ENCODE measurements at places on chromosomes 11 and 22. TPM values are rescaled to one million over a fixed set of nuclear protein-coding genes. Genes with fewer than 3 reads are reported as not detected.

C11orf21 gene
- total RNA-seq: 1.6 TPM

RIMBP3C gene
- 0.26 TPM for total RNA-seq

OR2D2 gene
- total RNA-seq: not detected

B3GAT1 gene
- 0.20 TPM for total RNA-seq

PNPLA5 gene
- total RNA-seq: not detected

PGA4 gene
- total RNA-seq: not detected

NXPE2 gene
- total RNA-seq: not detected

TRIM49 gene
- total RNA-seq: not detected

MMP1 gene
- total RNA-seq: 99.4 TPM

FADS2 gene
- 34.5 TPM for total RNA-seq

GSTT2B gene
- 16.2 TPM for total RNA-seq

GLB1L2 gene
- 8.8 TPM for total RNA-seq

DNA sequence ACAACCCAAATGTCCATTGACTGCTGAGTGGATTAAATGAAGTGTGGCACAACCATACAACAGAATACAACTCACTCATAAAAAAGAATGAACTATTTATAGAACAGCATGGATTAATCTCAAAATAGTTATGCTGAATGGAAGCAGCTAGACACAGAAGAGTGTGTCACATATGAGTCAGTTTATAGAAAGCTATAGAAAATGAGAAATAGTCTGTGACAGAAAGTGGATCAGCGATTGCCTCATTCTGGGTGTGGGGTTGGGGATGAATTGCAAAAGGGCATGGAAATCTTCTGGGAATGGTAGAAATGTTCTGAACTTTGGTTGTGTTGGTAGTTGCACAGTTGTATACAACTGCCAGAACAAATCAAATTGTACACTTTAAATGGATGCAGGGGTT is 37.4 kb downstream of the PRR5L start:
- DNase-seq: no peak

DNA sequence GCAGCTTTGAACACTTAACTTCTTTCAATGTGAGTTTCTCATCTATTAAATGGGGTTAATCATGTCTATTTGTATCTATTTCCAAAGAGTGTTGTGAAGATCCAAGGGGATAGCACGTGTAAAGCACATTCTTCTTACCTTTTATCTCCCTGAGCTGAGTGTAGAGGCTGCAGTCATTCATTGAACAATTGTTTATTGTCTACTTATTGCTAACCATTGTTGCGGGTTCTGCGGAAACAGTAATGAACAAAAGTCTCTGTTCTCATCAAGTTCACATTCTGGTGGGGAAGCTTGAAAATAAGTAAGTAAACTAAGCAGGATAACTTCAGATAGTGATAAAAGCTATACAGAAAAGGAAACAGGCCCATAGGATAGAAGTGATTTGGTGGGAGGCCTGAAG is 27.4 kb upstream of the PLET1 start:
- DNase-seq: no peak

DNA sequence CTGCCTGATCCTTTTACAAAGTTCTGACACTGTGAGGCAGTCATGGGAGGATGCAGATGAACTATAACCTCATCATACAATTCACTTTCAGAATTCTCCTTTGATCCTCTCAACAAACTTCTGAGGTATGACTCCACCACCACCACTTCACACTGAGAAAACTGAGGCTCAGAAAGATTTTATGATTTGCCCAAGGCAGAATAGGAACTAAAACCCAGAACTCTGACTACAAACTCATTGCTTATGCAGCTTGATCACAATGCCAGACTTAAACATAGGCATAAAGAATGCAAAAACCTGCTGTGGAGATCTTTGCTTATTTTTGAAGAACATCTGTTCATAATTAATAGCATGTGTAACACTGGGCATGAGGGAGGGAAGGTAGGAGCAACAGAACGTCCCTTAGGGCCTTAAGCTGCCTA is 20.4 kb downstream of the FAM168A start:
- no peak for DNase-seq

GRCh38 chr11:129728581-129728980 is 87.1 kb upstream of the TMEM45B start:
- peak; percentile 28 for DNase-seq

DNA sequence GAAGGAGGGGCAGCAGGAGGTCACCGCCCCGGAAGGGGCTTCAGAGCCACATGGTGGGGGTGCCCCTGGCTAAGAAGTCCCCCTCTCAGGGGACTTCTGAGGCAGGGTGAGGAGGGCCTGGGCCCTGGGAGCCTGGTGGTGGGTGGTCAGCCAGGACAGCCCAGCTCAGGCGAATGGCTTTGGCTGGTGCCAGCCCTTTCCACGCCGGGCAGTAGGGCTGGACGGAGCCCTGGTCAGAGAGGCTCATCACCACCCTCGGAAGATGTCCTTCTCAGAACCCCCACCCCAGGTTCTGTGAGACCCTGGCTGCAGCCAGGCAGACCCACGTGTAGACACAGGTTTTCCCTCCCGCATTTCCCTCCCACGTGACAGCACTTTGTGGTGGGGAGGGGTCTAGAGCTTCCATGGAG is 35.9 kb downstream of the OSBPL5 start:
- no peak for DNase-seq

DNA sequence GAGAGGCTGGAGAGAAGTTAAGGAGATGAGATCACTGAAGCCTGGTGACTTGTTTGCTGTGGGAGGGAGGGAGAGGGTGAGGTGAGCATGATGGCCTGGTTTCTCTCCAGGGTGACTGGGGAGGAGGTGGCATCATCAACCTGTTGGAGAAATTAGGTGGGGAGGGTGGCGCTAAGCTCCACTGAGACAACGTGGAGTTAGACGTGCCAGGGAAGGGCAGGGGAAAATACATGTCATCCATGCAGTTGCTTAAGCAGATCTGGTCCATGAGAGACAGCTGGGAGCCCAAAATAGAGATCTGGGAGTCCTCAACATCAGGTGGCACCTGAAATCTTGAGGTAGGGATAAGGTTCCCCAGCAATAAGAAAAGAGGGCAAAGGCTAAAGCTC is 9.3 kb upstream of the MAFF start:
- no peak for DNase-seq

- DNase-seq: no peak
Observed at GRCh38 chr11:126063507-126063852, 814 bp upstream of the CDON start.

- no peak for DNase-seq
Observed at GRCh38 chr11:134407321-134407828, 4.7 kb downstream of the B3GAT1 start.

DNA sequence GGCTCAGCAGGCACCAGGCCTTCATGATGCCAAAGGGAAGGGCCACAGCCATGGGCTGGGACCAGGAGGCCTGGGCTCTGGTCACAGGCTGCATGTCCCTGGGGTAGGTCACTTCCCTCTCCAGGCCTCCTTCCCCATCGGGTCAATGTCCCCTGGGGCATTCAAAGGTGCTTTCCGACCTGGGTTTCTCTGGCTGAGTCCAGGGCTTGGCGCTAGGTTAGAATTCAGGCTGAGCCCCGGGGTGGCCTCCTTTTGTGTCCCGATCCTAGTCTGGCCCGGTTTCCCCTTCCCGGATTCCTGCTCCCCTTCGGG is 12.2 kb downstream of the MAFF start:
- DNase-seq: no peak

GRCh38 chr11:71946144-71946571 is 17.3 kb downstream of the RNF121 start:
- DNase-seq: no peak

GRCh38 chr11:9530020-9530621 is 43.3 kb upstream of the WEE1 start:
- DNase-seq: no peak

DNA sequence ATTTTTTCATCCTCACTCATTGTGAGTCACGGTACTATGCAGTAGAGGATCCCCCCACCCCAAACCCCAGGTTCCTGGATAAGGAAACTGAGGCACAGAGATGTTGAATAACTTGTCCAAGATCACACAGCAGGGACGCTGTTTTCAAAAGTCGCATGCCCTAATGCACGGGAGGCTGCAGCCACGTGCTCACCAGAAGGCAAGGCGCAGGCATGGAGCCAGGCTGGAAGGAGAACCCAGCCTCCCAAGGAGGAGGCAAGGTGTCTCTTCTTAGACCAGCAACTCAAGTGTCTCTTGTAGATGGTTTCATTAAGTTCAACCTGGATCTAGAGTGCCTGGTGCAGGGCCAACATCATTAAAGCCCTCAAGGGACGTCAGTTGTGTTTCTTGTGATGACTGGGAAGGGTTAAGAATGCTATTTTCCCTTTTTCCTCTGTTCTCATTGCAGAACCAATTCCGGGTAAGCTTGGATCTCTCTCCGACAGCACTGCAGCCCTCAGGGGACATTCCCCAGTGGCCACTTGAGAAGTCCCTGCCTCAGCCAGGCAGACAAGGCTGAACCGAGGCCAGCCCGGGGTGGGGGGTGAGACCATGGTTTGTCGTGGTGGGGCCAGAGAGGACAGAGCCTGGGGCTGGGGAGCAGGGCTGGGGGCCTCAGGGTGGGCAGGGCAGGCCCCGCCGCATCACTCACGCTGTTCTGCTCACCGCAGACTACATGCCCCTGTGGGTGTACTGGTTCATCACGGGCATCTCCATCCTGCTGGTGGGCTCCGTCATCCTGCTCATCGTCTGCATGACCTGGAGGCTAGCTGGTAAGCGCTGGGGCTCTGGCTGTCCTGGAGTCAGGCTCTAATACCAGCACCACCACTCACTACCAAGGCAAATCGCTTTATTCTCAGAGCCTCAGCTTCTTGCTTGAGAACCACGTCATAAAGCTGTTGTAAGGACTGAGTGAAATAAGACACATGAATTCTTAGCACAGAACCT is 15.7 kb downstream of the TMEM121B start:
- DNase-seq: no peak

DNA sequence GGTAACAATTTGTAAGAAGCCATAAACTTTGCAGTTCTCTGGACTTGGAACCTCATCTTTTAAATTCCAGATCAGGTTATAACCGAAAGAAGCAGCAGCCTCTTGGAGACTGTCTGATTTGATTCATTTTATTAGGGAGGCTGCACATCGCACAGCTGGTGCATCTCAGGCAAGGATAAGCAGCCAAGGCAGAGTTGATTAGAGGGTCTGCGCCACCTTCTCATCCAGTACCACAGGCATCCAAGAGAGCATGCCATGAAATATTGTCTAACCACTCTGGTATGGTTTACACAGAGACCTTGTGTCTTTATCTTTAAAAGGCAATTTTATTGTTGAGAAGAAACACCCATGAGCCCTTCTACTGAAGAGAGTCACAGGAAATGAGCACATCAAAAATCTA is 16.2 kb upstream of the CWF19L2 start:
- DNase-seq: no peak

GRCh38 chr11:75090671-75091177 is 6.0 kb downstream of the OR2AT4 start:
- DNase-seq: no peak

GRCh38 chr11:97990162-97990920 is 1030.4 kb upstream of the CNTN5 start:
- no peak for DNase-seq

GRCh38 chr22:27499121-27499520 is 302.4 kb downstream of the MN1 start:
- no peak for DNase-seq

GRCh38 chr22:17548010-17548755 is 15.1 kb upstream of the SLC25A18 start:
- no peak for DNase-seq

GRCh38 chr11:64237484-64237951 is 3.1 kb downstream of the VEGFB start:
- peak; percentile 90 for DNase-seq

GRCh38 chr11:102476812-102477211 is 24.2 kb upstream of the TMEM123 start:
- peak; percentile 69 for DNase-seq

DNA sequence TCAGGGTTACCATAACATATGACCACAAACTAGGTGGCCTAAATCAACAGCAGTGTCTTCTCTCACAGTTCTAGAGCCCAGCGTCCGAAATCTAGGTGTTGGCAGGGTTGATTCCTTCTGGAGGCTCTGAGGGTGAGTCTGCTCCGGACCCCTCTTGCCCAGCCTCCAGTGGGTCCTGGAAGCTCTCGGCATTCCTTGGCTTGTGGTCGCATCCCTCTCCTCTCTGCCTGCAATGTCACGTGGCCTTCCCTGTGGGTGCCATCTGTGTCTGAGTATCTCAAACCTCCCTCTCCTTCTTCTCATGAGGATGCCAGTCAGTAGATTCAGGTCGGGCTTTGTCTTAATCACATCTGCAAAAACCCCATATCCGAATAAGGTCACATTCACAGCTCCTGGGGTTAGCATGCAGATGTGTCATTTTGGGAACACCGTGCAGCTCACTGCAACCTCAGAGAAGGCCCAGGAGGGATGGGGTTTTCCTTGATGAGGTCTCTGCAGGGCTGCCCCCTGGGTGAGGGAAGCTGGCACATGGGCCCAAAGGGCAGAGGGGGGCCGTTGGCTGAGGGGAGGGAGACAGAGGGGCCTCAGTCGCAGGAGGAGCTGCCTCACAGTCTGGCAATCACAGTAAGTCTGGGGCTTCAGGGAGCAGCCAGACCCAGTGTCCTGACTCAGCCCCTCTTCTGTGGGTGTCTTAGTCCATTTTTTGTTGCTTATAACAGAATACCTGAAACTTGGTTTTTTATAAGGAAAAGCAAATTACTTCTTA is 41.2 kb downstream of the PARVG start:
- no peak for DNase-seq

DNA sequence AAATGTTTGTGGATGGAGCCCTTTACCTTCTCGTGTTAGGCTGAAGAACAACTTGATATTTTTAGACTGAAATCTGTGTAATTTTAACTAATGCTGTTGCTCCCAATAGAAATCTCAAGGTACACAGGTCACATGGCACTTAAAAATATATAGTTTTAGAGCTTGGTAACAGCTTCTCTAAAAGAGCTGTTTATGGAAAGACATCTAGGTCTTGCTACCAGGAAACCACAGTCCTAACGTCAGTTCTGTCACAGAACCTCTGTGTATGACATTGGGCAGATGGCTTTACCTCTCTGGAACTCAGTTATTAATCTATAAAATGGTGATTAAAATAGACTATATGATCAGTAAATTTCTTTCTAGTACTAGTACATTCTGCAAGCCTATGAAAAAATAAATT is 35.4 kb downstream of the PAK1 start:
- DNase-seq: no peak

GRCh38 chr11:115144914-115145313 is 359.3 kb downstream of the CADM1 start:
- DNase-seq: no peak

DNA sequence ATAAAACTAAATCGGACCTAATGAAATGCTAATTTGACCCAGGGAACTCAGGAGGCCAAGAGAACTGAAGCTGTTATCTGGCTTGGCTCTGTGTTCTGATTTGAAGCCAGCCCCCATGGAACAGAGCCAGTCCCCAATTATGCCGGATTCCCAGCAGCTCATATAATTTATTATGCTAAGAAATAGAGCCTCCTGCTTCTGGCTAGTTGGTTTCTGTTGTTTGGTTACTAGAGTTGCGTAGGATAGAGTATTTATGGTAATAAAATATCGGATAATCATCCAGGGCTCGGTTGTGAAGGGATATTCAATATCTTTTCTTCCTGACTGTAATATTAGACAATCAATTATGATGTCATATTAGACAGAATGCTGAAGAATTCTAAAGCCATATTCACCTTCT is 120.4 kb upstream of the TTC12 start:
- no peak for DNase-seq

GRCh38 chr11:19327280-19327679 is 86.5 kb upstream of the E2F8 start:
- DNase-seq: no peak
